T-helper 1 cell (primary cell): ENCODE measurements at places on chromosomes 16 and 17.

GRCh38 chr16:68987734-68988457 lies 117.6 kb upstream of the HAS3 start:
- no peak for DNase-seq

- DNase-seq, result no peak
Measured at GRCh38 chr16:55003916-55004315, 73.3 kb downstream of the IRX5 start.

GRCh38 chr17:78607038-78607437 lies 29.8 kb upstream of the DNAH17 start:
- no peak for DNase-seq

GRCh38 chr17:48456589-48456988 lies 26.6 kb upstream of the SKAP1 start:
- DNase-seq, result no peak
